ENCODE measurements at places on chromosomes 16 and 17.

DNA sequence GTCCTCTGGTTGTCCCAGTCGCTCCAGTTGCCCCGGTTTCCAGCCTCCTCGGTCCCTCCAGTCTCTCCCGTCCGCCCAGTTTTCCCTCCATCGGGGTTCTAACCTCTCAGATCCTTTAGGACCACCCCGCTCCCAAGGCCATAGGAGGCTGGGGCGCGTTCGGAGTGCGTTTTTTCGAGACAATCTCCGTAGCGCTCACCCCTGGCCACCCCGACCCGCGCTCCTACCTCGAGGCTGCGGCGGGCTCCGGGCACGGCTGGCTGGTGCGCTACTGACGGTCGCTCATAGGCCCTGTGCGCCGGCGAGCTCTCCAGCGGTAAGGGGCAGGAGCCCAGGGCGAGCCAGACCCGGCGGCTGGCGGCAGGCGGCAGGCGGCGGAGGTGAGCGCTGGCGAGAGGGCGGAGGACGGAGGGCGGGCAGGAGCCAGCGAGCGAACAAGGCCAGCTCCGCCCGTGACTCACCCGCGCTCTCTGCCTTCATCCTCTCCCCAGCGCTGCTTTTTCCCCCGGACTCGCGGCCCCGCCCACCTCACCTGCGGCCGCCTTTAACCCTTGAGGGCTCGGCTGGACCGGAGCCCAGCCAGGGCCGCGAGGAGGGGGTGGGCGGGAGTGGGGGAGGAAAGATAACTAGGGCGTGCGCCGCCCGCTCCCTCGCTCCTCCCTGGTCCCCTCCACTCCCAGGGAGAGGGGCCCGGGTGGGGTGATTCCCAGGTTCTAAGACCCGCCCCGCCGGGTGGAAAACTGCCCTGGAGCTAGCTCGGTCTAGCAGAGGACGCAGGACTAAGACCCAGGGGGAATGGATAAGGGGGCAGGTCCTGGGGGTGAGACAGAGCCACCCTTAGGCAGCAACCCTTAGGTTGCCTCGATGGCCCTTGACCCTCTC is at the start of gene SP6:
Gene SP6, minus strand, starts transcription at position 472 of the 882 bp plus-strand sequence. CDS start 2,734 bp downstream, outside the sequence.
- no peak for DNase-seq

GRCh38 chr16:84514295-84514873 is 9.9 kb upstream of the MEAK7 start:
- DNase-seq: no peak

- no peak for DNase-seq
Observed at GRCh38 chr17:4928881-4929280, 3.2 kb upstream of the GP1BA start.

- no peak for DNase-seq
Observed at GRCh38 chr17:57420734-57421717, 164.7 kb downstream of the MSI2 start.

DNA sequence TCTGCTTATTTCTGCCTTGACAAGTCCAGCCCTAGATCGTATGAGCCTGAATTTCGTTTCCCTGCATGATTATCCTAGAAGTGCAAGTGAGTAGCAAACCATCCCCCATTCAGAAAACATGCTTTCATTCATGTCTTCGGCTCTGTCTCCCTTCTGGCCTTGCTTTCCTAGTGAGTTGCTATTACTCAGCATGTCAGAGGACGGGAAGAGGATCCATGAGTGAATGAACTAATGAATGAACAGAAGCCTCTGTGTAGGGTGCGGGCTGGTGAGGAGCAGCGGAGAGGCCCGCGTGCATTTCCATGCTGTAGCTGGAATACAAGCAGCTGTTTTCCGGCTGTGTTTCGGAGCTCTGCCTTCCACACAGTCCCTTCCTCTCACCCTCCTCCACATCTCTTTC is 155.7 kb upstream of the NOL11 start:
- no peak for DNase-seq

- DNase-seq: no peak
Observed at GRCh38 chr16:28210264-28210663, 1.5 kb downstream of the XPO6 start.

DNA sequence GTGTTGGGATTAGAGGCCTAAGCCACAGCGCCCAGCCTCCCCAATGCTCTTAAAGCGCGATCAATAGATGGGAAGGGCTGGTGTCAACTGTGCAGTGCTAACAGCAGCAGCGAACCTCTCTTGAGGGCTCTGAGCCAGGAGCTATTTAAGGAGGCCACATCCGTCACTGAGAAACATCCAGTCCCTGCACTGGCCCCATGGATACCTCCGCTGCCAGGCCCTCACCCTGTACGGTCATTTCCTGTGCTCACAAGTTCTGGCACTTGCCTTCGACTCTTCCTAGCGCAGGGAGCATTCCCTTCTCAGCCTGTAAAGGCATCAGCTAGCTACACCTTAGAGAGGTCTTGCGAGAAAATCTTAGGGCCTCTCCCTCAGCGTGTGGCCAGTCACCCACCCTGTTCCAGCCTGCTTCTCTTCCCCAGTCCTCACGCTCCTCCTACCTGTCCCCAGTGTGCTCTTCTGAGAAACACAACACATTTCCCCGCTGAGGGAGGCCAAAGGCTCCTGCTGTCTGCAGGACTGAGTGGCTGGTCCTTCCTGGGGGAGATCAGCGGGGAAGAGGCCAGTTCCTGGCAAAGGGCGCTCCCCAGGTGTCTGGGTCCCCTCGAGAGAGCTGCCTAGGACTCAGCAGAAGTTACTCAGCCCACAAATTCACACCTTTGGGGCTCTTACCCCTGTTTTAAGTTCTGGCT is 28.6 kb downstream of the GTF3C1 start:
- no peak for DNase-seq

GRCh38 chr17:62084585-62084984 is 19.5 kb upstream of the MED13 start:
- DNase-seq: no peak

DNA sequence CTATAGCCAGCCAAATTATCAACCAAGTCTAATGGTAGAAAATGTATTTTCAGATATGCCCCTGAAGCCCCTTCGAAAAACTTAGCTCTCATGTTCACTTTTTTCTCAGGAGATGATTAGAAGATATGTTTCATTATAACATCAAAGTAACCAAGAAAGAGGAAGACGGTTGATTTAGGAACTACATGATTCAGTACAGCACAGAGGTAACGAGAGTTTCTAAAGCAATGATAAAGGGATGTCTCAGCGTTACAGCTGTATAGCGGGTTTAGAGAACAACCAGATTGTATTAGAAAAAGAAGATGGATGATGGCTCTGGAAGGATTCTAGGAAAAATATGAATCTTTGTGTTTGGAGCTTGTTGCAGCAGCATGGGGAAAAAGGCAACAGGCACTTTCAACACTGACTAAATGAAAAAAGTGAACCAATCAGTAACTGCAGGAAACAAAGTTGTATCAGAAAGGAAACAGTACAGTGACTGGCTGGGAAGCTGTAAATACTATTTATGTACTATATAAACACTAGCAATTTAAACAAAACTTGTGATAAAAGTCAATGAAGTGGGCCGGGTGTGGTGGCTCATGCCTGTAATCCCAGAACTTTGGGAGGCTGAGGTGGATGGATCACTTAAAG is 21.5 kb downstream of the MBTD1 start:
- no peak for DNase-seq

- DNase-seq: no peak
Observed at GRCh38 chr17:46045639-46046038, 46.6 kb downstream of the STH start.

GRCh38 chr17:77498791-77499698 is 358.3 kb downstream of the SEC14L1 start:
- no peak for DNase-seq

Data from NK-92 treated with Interleukin-12 subunit alpha and Interleukin-12 subunit beta, amount 100 ng/mL, for 24 hours (cell line).